ENCODE measurements at places on chromosomes 2 and 18.
A peak's percentile ranks its signal among the peaks of the same experiment; 100 is the strongest.

DNA sequence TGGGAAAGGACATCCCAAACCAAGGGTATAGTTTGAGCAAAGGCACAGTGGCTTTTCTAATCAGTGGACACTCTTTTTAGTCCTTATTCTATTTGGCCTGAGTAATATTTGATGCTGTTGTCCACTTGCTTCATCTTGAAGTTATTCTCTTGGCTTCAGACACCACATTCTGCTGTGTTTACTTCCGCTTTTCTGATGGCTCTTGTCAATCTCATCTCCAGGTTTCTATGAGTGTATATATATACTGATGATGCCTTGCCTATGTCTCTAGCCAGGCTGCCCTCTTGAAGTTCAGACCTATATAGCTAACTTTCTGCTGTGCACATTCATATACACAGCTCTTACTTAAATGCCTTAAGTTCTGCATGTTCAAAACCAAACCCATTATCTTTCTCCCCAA lies 83.1 kb downstream of the EFEMP1 start:
- DNase-seq: no peak

- DNase-seq: no peak
Observed at GRCh38 chr2:25756536-25756935, 83.2 kb upstream of the DTNB start.

GRCh38 chr2:240507060-240507777 lies 50.6 kb downstream of the ANKMY1 start:
- DNase-seq: no peak

DNA sequence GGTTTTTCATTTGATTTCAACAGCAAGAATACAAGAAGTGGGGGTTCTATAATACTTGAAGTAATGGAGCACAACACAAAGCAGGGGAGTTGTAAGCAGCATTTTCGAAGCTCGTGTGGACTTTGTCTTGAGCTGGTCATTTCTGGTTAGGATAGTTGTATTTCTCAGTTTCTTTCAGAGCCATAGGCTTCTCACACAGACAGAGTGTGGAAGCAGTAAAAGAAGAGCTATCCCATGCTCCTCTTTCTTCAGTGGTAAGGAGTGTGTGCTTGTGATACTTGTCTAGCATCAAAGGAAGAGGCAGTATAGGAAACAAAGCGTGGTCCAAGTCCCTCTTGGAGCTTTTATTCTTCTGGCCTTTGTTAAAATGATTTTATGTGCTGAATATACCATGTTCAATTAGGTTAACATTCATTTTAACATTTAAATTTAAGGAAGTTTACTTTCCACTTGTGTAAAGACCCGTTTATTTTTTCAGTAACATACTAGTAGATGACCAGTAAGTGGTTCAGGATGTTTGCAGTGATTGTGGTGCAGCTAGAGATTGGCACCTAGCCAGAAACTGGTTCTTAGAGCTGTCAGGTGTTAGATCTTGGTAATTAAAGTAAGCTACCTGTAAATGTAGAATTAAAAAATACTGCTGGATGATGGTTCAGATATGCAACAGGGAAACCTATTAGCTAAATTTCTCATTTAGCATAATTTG lies 14.6 kb downstream of the CCNYL1 start:
- no peak for DNase-seq

DNA sequence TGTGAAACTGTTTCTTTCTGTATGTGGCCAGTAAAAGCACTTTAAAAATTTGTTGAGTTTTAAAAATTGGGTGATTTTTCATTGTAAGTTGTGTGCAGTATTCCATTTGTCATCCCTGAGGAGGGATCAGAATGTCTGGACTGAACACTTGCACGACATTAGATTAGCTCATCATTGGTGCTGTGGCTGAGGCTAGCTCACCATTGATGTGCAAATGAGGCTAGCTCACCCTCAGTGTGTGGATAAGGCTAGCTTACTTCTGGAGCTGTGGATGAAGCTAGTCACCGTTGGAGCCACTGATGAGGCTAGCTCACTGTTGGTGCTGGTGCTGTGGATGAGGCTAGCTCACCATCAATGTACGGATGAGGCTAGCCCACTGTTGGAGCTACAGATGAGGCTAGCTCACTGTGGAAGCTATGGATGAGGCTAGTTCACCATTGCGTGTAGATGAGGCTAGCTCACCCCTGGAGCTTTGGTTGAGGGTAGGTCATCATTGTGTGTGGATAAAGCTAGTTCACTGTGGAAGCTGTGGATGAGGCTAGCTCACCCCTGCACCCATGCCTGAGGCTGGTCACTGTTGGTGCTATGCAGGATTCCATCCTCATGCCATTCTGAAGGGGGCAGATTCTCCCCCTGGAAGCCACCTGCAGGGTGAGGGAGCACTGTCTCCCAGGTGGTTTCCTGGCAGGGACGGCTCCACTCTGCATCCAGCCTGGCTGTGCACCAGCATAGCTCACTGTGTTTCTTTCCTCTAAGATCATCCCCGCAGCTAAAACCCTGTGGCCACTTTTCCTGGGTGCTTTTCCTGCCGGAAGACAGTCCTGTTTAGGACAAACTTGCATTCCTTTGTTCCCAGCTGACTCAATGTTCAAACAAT lies 101.1 kb downstream of the TWIST2 start:
- peak; percentile 29 for DNase-seq

- DNase-seq: no peak
Observed at GRCh38 chr2:119463136-119463535, 31.5 kb downstream of the TMEM37 start.

DNA sequence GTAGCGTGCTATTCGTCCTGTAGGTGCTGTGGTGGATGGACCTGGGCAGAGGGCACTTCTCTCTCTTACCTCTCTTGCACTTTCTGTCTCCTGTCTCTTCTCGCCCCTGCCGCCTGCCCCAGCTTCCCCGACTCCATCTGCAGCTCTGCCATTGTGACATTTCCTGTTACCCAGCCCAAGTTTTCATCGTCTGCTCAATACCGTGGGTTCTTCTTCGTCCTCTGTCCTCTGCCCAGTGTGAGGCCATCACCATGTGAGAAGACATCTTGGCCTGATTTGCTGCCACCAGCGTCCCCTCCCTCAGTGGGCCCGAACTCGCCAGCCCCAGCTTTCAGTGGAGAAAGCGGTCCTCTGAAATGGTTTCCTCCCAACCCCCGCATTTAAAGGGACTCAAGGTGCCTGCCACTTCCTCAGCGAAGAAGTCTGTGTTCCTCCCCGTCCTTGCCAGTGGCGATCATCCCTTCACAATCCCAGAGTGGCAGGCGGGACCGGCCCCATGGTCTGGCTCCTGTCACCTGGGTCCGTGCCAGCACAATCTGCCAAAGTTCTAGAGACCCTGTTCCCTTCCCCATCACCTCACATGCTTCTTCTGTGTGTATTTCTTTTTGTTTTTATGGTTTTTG lies 18.0 kb downstream of the TGOLN2 start:
- no peak for DNase-seq

- no peak for DNase-seq
Observed at GRCh38 chr2:46537624-46538295, 58.4 kb downstream of the TMEM247 start.

- DNase-seq: no peak
Observed at GRCh38 chr2:177024765-177025164, 187.8 kb upstream of the HNRNPA3 start.

GRCh38 chr2:150303281-150303680 lies 184.2 kb downstream of the RND3 start:
- no peak for DNase-seq

DNA sequence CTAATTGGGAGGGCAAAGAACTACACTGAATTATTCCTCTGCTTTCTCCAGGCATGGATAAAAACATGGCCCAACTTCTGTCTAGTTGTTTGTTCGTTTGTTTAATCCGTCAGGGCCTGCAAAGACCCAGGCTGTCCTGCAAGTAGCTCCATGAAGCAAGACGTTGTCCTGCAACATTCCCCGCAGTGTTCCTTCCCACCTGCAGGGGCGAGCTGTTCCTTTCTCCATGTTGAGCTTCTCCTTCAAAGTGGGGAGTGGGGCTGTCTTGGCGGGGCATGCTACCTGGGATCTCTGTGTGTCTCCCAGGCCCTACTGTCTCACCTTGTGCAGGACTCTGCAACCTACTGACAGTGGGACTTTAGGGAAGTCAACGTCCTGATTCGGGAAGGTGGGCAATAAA lies 264.0 kb upstream of the SMIM21 start:
- DNase-seq: no peak

DNA sequence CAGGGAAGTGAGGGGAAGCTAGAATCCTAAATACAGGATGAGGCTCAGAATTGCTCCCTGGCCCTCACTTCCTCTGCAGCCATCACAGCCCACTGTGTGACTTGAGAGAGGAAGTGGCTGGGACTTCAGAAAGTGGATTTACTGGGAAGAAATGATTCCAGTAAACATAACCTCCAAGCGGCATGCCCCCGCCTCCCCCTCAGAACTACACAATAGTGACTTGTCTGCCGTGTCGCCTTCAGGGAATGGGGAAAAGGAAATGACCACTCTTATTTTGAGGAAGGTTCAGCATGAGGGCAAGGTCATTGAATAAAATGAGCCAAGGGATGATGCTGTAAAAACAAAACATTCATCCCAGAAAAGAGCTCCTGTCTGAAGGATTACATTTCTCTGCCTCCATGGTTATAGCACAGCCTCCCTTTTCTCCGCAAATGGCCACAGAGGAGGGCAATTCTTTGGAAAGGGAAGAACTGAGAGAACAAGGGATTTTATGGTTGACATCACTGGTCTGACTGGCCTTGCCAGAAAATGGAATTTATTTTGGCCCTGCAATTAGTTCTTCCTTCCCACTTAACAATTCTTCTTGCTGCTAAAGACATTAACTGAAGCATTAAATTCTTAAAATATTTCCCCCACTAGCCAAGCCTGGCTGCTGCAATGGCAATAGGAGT lies 78.9 kb upstream of the DAPL1 start:
- no peak for DNase-seq

DNA sequence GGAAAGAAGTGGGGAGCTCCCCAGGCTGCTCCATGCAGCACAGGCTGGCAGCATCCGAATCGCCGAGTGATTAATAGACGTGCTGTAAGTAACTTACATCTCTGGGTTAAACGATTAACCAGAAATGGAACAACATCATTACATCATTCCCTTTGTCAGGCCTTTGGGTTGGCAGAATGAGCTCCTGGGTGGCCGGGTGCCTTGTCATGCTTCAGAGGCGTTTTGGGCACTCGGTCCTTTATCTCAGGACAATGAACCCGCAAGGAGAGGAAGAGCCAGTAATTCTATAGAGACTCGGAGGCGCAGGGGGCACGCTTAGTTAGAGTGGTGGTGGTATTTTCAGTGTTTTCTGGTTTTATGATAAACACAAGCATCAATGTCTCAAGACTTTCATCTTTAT lies 146.9 kb upstream of the TPO start:
- no peak for DNase-seq

DNA sequence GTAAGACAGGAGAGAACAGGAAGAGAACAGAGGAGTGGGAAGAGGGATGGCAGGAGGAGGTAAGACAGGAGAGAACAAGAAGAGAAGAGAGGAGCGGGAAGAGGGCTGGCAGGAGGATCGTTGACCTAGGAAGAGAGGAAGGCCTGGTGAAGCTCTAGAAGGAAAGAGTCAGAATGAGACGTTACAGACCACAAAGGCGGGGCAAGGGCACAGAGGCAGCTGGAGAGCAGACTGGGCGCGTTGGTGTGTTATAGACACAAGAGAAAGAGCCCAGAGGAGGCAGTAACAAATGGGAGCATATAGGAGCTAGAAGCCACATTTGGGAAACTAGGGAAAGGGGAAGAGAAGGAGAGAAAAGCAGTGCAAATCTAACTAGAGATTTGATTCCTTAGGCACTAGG lies 26.6 kb downstream of the PTRHD1 start:
- no peak for DNase-seq

- DNase-seq: no peak
Observed at GRCh38 chr2:228860601-228861285, 410.3 kb downstream of the PID1 start.

DNA sequence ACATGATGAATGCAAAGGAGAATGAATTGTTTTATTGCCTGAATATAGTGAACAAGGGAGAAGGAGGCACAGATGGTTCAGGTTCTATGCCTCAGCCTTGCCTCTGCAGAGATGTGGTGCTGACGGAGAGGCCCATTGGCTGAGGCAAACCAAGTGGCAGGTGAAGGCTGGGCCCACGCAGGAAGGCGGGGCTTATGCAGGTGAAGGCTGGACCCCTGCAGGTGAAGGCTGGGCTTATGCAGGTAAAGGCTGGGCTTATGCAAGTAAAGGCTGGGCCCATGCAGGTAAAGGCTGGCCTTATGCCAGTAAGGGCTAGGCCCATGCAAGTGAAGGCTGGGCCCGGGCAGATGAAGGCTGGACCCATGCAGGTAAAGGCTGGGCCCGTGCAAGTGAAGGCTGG lies 414.7 kb downstream of the LRATD1 start:
- DNase-seq: no peak

- no peak for DNase-seq
Observed at GRCh38 chr2:54510916-54511315, 54.8 kb downstream of the SPTBN1 start.

GRCh38 chr2:21620771-21621170 lies 497.0 kb downstream of the TDRD15 start:
- DNase-seq: no peak

- DNase-seq: no peak
Observed at GRCh38 chr2:206616151-206616550, 26.1 kb upstream of the FAM237A start.

- DNase-seq: no peak
Observed at GRCh38 chr2:24451805-24452501, 39.1 kb upstream of the NCOA1 start.

- DNase-seq: no peak
Observed at GRCh38 chr2:152050915-152051314, 47.9 kb downstream of the CACNB4 start.

- no peak for DNase-seq
Observed at GRCh38 chr2:189393440-189394111, 47.7 kb upstream of the WDR75 start.

- DNase-seq: no peak
Observed at GRCh38 chr2:134842930-134843490, 4.6 kb downstream of the ACMSD start.
